ENCODE measurements at places on chromosomes 3 and 15.

DNA sequence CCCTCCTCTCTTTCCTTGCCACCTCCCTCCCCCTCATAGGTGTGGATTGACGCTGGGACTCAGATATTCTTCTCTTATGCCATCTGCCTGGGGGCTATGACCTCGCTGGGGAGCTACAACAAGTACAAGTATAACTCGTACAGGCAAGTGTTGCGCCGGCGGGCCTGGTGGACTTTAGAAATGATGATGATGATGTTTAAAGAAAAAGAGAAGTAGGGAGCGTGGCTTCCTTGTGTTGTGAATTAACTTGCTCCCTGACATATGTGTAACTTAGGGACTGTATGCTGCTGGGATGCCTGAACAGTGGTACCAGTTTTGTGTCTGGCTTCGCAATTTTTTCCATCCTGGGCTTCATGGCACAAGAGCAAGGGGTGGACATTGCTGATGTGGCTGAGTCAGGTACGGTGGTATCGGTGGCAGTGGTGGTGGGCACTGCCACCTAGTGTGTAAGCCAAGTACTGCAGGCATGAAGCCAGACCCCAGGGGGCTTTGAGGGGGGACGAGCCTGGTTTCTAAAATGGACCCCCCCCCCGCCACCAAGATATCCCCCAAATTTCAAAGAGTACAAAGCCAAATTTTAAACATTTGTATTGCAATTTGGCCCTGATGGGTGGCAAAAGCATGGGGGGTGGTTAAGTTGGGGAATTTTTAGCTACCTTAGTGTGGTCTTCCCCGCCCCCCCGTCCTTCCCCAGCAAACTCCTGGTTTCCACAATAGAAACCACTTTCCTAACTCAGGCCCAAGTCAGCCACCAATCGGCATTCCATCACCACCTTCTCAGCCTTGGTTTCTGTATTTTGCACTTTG, 65.6 kb downstream of the SLC6A6 start:
- DNase-seq = peak; percentile 50

DNA sequence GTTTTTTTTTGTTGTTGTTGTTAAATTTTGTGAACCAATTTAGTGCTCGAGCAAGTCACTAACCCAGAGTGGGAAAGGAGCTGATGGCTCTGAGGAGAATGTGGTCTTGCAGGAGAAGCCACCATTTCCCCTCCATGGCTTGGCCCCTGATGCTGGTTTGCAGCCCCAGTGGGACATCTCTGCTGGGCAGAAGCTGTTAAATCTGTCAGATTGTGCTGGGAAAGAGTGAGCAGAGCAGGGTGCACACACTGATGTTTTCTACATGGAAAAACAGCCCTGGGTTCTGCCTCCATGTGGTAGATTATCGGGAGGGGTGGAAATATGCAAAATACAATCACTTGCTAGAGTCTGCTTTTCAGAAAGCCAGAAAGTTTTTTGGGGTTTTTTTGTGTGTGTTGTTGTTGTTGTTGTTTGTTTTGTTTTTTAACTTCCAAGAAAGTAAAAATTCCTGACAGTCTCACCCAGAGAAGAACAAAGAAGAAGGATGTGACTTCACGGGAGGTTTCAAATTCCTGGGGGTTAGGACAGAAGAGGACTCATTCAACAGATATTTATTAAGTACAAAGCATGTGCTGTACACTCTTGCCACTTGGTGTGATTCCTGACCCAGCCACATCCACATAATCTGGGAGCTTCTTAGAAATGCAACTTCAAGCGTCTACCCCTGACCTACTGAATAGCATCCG, 133.7 kb downstream of the FOXB1 start:
- no peak for DNase-seq

GRCh38 chr3:147191795-147192385, 214.5 kb downstream of the ZIC4 start:
- peak; percentile 82 for DNase-seq

DNA sequence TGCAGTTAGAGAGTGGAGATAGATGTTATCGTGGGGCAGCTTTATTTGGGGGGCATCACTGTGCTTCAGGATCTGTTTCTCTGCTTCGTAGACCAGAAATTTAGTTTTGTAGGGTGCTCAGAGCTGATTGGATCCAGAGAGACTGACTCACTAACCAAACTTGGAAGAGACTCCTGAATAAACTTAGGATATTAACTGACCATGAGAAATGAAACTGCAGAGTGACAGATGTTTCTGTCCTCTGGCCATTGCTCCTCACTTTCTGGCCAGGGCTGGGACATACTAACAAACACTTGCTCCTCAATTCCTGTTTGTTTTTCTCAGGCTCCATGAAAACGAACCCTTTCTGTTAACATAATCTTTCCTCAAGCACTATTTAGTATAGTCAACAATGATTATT, 4.3 kb downstream of the ZNF592 start:
- no peak for DNase-seq

DNA sequence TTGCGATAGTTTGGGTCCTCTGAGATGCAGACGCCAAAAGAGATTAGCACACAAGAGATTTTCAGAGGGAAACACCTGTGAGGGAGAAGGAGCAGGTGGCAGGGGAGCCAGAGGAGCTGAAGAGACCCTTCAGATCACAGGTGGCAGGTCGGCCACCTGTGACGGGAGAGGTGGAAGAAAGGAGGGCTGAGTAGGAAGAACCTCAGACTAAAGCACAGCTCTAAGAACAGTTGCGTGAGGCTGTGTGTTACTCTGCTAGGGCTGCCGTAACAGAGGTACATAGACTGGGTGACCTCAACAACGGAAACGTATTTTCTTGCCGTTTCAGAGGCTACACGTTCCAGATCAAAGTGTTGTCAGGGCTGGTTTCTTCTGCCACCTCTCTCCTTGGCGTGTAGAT, 38.5 kb downstream of the C2CD4A start:
- peak; percentile 18 for DNase-seq

GRCh38 chr15:59611276-59612260, at the start of gene GCNT3:
TSS of gene GCNT3 (plus strand) at chr15:59611783. CDS start at chr15:59618239, 6,456 bp downstream.
- DNase-seq = no peak

All from NCI-H524 (cell line).